Esophagus mucosa (tissue), 1 donor: ENCODE measurements at places on chromosomes 2 and 18.

DNA sequence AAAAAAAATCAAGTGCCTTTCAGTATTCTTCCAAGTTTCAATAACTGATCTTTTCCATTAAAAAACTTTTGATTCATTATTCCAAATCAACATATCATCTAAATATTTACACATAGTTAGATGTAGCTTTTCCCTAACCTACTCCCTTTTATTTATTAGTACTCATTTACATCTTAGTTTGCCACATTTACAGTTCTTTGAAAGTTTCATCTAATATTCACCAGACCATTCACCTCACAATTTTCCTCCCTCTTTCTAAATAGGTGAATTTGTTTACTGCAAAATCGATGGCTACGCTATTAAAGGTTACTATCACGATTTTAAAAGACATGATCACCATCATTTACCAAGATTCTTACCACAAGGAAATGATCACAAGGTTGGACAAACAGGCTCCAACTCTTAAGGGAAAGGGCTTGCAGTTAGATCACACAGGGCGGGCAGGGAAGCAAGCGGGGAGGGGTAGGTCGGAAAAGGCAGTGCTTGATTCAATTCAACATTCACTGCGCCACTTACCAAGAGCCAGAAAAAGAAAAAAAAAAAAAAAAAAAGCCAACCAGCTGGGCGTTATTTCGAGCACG, 654 bp upstream of the MARCHF7 start:
- no peak for ATAC-seq

GRCh38 chr2:201952187-201952586, 81.5 kb upstream of the FZD7 start:
- ATAC-seq: peak; percentile 23

DNA sequence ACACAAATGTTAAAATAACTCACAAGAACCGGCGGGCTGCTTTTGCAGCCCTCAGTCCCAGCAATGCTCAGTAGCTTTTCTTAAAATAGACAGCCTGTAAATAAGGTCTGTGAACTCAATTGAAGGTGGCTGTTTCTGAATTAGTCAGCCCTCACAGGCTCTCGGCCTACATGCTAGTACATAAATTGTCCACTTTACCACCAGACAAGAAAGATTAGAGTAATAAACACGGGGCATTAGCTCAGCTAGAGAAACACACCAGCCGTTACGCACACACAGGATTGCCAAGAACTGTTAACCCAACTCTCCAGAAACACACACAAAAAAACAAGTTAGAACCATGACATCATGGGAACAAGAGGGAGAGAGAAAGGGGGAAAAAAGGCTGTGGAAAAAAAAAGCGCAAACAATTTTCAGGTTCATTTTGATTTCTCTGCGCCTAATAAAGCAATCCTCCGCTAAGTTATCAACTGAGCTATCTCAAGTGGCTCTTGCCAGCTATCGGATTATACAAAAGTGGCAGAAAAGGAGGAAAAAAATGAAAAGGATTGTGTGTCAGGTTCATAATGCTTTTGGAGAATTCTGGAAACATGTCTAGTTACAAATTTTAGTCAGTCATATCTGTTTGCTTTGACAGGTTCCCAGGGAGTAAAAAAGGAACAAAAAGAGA, 89.1 kb downstream of the ZEB2 start:
- no peak for ATAC-seq

DNA sequence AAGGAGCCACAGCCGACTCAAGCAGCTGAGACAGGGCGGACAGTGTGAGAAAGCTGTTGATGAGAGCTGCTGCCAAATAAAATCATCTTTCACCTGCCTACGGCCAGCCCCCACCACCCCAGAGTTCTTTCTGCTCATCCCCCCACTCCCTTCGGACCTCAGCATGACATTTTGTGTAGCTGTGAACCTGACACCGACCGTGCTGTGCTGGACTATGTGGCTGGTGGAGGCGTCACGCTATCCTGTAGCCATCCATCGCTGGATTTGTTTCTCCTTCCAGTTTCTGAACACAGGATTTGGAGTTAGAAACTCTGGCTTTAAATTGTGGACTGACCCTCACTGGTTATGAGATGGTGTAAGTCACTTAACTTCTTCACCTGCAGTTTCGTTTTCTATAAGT, 317.3 kb downstream of the DCDC2C start:
- ATAC-seq: no peak

DNA sequence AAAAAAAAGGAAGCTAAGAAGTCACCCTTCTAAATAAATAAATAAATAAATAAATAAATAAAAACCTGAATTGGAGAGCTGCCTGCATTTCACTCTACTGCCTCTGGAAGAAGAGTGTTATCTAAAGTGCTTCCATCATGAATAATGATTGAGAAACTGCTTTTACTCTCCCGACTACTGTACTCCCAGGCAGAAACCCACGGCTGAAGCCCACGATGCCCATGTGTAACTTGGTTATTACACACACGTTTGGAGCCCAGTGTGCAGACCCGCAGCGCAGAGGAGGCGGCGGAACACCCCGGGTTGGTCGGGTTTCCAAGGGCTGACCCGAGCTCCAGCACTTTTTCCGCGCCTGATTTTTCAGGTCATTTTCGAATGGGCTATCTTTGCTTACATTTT, 697 bp upstream of the SPATS2L start:
- no peak for ATAC-seq

DNA sequence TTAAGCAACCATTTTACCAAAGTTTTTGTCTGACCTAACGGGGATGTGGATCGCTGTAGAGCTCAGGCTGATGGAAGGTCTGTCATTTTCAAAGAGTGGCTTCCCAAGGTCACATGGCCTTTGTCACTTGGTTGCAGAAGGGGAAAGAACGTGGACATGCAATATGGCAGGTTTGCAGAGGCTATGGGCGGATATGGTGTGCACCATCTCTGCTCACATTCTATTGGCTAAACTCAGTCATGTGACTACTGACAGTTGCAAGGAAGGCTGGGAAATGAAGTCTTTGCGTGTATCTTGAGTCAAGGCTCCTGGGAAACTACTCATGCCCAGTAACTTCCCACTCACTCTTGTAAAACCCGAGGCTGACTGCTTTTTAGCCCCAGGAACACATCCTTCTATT, 96.8 kb downstream of the ST6GAL2 start:
- ATAC-seq: no peak

GRCh38 chr2:14673351-14673875, 40.9 kb downstream of the LRATD1 start:
- ATAC-seq: no peak

DNA sequence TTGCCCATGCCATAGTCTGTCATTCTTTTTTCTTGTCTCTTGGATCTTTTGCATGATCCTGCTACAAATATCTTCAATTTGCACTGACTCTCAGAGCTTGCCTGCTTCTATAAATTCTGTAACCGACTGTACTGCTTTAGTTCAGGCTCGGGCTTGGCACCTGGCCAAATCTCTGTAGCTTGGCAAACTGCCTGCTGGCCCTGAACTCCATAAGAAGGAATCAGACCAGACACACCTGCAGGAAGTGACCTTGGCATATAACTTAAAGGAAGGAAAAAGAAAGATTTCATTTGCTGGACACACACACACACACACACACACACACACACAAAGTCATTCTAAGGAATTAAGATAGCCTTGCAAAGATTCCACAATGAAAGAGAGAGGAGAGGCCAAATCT, 291.2 kb upstream of the DDX18 start:
- ATAC-seq: peak; percentile 56

DNA sequence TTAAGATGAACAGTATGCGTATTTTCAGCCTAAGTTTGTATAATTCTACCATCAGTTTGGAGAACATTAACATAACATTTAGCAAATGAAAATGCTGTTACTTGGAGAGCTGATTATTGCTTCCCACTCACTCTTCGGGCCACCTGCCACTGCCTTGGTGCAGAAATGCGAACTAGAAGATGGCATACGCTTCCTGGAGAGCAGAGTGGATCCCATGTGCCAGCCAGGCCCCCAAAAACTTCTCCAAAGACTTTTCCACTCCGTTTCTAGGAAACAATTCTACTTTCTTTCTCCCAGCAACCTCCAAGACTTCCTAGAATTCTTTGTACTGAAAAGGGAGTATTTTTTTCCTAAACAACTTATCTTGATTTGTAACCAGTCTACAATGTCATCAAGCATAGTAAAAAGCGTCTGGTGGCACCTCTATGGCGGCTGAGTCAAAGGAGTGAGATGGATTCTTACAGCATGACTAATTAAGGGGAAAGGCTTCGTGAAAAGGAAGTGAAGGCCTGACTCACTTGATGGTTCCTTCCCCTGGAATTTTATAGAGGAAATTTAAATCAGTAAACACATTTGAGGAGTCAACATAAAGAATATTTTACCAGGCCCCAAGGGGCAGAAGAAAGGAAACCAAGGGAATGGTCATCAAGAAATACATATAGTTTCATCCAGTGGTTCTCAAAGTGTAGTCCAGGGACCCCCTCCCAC, 36.6 kb downstream of the FEZ2 start:
- ATAC-seq: peak; percentile 95

- no peak for ATAC-seq
These were observed 86.9 kb upstream of the RBBP8 start for GRCh38 chr18:22846088-22846683.

DNA sequence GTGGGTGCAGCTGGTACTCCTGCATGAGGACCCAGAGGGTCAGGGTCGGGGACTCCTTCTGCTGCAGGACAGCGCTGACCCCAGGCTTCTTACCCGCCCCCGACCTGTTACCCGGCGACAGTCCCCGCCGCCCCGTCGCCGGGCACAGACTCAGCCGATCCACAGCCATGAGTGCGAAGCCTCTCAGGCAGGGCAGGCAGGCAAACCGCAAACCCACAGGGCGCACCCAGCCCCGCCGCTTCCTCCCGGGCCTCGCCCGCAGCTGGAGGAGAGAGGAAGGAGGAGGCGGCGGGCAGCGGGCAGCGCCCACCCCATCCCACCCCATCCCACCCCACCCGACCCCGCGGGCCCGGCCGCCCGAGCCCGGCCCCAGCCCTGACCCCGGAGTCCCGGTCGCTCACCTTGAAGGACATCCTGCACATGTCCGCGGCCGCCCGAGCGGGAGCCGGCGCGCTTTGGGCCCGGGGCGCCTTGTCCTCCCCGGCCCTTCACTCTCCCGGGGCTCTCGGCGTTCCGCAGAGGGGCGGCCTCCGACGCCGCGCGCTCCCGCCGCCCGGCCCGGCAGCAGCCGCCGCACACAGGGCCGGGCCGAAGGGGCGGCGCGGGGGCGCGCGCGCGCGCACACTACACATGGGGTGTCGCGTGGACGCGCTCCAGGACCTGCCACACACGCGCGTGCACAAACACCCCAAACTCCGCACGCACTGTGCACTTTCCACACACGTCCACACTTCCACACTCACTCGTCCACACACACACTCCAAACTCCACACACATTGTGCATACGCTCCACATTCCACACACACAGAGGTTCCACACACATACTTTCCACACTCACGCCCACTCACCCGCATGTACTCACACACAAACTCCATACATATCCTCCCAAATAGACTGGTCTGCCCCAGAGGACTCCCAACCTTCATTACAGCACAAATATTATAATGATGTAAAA, at the start of gene ANKRD29:
ANKRD29 (minus strand) TSS at position 603 of the 955 bp plus-strand sequence; CDS start at position 422, 181 bp downstream.
- ATAC-seq: peak; percentile 73

GRCh38 chr2:38523728-38524437, 78.8 kb downstream of the HNRNPLL start:
- ATAC-seq: no peak

- ATAC-seq: no peak
These were observed 37.2 kb downstream of the FAM98A start for GRCh38 chr2:33561872-33562271.

DNA sequence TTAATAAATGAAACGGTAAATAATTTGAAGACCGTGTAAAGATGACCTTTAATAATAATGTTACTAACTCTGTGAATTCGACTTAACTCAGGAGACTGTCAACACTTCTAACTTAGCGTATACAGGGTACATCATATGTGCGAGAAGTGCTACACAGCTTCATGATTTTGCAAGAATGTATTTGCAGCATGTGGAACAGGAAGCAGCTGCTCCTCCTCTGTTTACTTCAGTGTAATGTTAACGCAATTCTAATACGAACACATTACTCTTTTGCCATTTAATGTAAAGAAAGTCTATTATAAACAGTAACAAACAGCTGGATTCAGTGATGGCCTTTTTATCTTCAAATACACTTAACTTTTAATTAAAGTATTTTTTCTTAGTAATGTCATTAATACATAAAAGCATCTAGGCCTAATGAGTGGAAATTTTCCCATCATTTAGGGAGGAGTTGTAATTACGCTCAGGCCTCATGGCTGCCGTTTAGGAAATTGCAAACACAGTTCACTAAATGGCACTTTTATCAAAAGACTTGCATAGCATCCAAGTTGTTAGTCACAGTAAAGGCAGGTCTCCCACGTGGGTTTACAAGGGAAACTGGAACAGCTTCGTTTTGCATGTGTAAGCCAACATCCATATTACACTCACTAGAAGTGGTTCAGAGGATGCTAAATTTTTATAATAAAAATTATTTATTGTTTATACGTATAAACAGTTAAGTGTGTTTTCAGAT, 635.7 kb downstream of the FBXO15 start:
- no peak for ATAC-seq

GRCh38 chr18:36811430-36811829, 17.4 kb downstream of the TPGS2 start:
- no peak for ATAC-seq

DNA sequence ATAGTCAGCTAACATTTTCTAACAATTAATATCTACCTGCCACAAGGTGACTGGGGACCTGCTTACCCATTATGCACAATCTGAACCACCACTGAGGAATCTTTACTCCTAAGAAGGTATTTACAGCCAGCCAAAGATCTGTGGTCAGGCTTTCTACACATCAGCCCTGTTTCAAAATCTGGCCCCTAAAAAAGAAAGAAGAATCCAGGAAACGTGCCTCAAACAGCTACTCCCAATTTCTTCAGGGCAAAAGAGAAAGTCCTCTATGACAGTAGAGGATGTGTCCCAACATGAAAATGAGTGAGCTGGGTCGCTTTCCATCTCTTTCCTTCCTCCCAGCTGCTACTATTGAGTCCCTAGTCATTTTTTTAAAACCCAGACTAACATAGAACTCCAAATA, 79.5 kb downstream of the EPB41L3 start:
- no peak for ATAC-seq

DNA sequence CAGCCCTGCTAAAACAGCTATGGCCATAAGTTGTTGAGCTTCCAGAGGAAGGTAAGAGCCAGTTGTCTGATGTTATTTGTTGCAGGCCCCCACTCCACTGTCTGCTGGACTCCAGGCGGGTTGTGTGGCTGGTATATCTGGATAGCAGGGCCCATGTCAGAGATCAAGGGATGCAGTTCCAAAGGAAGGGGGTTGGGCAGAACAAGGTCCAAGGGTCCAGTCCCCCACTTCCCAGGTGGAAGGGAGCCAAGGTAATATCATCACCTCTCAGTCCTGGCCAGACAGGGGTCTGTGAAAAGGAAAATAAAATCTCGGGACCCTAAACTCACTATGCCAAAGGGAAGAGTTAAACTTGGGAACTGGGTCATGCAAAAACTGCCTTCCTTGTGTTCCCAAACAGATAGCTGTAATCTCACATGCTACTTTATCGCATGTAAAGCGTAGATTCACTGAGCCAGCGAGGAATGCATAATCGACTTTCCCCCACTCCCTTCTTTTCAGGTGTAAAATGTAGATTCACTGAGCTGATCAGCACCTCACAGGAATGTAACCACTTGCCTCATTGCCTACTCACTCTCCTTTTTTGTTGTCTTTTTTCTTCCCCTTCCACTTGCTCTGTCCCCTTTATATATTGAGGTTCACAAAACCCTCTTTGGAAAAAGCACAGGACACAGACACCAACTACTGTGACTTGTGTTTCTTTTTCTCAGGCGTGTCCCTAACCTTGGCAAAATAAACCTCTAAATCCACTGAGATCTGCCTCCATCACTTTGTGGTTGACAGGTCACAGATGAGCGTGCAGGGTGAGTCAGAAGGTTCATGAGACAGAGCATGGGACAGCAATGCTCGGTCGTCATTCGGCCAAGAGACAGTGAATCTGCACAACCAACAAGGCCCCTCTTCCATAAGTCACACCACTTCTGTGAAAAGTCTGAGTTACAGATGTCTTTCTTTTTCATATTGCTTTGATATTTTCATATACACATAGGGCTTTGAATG, 255.3 kb upstream of the SIX2 start:
- no peak for ATAC-seq
